ENCODE measurements at places on chromosomes 4 and X.

DNA sequence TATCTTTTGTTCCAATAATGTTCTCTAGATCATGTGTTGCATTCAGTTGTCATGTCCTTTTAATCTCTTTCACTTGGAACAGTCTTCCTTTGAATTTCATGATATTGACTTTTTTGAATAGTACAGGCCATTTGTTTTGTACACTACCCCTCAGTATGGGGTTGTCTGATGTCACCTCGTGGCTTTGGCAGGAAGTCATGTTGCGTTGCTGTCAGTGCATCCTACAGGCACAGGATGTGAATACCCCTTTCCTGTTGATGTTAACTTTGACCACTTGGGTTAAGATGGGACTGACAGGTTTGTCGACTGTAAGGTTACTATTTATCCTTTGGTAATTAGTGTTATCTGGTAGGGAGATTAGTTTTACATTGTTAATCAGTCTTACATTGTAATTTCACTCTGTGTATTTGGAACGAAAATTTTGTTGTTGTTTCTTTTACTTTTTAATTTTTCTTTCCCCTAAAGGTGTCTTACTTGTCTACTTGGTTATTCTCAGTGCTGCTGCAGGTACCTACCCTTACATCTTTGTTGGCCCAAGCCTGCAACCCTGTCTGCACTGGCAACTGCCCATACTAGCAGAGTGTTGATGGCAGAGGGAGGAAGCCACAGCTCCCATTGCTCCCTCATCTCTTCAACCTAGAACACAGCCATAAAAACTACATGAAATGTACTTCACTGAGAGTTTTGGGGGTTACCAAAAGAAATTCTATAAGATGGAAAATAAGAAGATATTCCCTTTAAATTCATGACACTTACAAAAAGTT is 14.7 kb upstream of the ATP8A1 start:
- no peak for DNase-seq

GRCh38 chrX:140762061-140762460 is 52.5 kb downstream of the LINC00632 start:
- peak; percentile 51 for DNase-seq

- DNase-seq = no peak
Measured at GRCh38 chr4:27066591-27066990, 205.9 kb downstream of the STIM2 start.

DNA sequence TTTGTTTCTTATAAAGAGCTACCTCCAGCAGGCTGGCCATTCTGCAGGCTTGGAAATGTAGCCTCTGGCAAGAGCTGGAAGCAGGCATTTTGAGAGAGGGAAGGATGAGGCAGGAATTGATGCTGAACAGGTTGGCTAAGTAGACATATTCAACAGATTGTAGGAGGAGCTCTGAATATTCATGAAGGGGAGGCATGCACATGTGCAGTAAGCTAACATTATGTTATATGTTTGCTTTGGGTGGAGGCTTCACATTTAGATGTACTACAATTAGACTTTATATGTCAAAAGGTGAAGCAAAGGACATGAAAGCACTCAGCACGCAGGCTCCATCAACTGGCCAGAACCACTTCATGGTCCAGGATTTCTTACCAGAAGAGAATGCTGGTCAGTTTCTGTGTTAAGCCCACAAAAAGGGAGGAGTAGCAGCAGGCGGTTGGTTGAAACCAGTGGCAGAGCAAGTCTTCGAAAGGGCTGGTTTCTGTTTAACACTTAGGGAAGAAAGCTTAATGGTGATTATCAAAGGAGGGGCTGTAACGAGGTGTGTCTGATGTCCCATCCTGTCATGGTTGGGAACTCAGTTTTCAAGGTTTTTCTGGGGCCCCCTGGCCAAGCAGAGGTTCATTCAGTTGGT is 54.8 kb downstream of the FGFBP1 start:
- no peak for DNase-seq

DNA sequence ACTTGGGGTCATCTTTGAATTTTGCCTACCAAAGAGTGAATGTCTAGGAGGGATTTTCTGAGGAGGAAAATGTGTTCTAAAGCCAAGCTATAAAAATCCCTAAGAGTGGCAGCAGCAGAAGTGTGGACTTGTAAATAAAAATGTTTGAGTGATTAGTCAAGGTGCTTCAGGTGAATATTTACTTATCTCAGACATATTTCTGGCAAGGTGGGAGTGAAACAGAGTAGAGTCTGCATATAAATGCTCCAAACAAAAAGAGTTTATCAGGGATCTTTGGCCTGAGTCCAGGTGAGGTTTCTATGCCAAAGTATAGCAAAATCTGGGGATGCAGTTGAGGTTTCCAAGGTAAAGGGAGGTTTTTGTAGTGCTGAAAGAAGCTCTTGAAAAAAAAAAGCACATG is 19.7 kb downstream of the CYSLTR1 start:
- no peak for DNase-seq

GRCh38 chrX:119942831-119943184 is 743 bp downstream of the NKAP start:
- DNase-seq = no peak

DNA sequence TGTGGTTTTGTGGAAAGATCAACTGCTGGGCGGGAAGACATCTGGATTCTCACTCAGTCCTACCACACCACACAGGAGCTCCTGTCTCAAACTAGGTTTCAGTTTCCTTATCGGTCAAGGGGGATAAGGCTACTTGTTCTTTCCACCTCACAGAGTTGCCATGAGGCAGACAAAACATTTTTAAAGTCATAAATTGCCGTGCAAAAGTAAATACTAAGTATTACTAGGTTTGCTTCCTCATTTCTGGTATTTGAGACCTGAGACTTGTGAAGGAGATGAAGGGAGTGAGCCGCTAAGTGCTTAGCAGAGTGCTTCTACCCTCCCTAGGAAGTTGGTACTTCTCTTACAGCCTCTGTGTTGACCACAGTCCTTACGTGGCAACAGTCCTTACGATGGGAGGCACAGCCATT is 1.5 kb downstream of the LAP3 start:
- DNase-seq = no peak

DNA sequence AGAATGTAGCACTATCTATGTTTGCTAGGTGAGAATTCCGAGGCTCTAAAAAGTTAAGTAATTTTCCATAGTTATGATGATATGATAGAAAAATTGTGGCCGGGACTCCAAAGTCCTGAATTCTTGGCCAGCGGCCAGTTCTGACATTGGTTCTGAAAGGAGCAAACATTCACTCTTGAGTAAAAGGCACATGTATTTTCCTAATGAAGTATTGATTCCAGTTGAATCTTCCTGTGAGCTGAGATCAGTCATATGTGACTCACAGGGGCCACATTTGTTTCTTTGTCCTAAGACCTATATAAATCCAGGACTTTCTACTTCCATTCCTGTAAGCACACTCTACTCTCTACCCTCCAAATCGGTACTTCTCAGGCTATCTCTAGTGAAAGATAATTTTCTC is 349.9 kb downstream of the BMPR1B start:
- DNase-seq = no peak

DNA sequence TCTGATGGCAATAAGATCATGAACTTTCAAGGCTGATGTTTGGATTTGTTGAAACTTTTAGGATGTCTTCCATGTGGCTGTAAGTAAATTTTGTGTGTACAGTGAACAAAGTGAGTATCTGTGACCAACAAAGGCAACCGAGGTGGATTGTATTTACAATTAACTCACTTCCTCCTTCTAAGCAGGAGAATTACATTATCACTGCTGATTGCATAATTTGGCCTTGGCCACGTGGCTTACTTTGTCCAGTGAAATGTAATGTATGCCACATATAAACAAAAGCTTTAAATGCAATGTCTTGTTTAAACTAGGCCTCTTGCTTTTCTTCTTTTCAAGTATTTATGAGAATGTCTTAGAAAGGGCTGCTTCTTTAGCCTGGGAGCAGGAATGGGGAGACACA is 66.3 kb upstream of the MAD2L1 start:
- DNase-seq = no peak

- no peak for DNase-seq
Measured at GRCh38 chrX:15930585-15930984, 76.0 kb upstream of the AP1S2 start.

Measured in SW 1271 (cell line).